ENCODE measurements at places on chromosomes 16 and 17. TPM values are rescaled to one million over a fixed set of nuclear protein-coding genes. Genes with fewer than 3 reads are reported as not detected.

Gene MARVELD3
- not detected for total RNA-seq

Gene SRCAP
- total RNA-seq = 58.4 TPM

Gene LYRM9
- total RNA-seq = 4.7 TPM

Gene SRL
- not detected for total RNA-seq

GRCh38 chr17:30378241-30378824 is 394 bp upstream of the CPD start:
- DNase-seq = no peak
- H3K4me1 ChIP-seq = peaks cover 32% of the 10 kb centered on the region
- no peaks in the 10 kb centered on the region for H3K36me3 ChIP-seq

DNA sequence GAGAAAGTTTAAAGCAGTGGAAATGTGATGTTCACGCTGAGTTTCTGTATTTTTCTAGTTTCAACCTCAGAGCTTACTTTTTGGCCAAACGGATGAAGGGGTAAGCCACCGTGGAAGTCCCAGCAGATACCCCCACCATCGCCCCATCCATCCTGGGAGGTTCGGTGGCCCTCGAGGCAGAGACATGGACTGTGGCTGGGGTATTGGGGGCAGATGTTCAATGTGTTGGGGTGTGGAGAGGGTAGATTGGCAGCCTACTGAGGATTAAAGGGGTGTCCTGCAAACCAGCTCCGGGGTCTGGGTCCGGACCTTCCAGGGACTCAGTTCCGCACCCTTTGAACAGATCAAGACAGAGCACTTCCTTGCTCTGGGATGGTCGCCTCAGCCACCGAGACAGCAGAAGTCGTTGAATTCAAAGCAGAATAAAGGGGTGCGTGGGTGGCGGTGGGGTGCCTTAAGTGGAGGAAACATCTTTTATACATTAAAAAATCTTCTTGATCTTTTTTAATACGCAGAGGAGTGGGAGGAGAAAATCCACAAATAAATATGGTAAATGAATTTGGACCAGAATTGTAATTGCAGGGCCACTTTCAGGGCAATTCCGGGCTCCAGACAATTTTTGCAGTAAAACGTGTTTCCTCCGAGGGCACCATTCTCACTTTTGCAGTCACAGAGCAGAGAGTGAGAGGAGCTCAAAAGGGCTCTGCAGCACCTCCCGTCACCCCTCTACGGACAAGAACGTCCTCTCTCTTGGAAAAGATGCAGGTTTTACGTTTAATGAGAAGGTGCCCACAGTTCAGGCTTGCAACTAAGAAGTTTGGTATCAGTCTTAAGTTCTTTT is 8.2 kb upstream of the CBX8 start:
- H3K27me3 ChIP-seq = peaks cover 24% of the 10 kb centered on the region
- H3K4me1 ChIP-seq = peaks cover 40% of the 10 kb centered on the region
- DNase-seq = no peak
- H3K36me3 ChIP-seq = no peaks in the 10 kb centered on the region

- no peak overlapping the region for H3K4me3 ChIP-seq
- no peak overlapping the region for H3K27ac ChIP-seq
- peaks cover 3% of the 10 kb centered on the region for H3K4me1 ChIP-seq
- DNase-seq = no peak
- H3K27me3 ChIP-seq = no peaks in the 10 kb centered on the region
- no peaks in the 10 kb centered on the region for H3K36me3 ChIP-seq
Observed at GRCh38 chr17:75049706-75050105, 2.7 kb downstream of the KCTD2 start.

DNA sequence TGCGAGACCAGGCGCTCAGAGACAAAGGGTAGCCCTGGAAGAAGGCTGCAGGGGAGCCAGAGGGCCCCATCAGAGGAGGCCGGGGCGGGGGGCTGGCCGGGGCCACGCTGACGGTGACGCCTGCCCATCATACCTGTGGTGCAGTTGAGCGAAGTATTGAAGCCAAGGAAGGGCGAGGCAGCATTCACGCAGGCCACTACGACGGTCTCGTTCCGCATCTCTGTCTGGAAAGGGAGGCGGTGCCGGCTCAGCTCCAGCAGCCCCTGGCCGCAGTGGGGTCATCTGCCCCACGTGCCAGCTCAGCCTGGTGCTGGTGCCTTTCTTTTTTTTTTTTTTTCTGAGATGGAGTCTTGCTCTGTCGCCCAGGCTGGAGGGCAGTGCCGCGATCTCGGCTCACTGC is 4.9 kb upstream of the MRPL28 start:
- no peak overlapping the region for H3K27ac ChIP-seq
- no peaks in the 10 kb centered on the region for H3K36me3 ChIP-seq
- H3K4me1 ChIP-seq = no peaks in the 10 kb centered on the region

DNA sequence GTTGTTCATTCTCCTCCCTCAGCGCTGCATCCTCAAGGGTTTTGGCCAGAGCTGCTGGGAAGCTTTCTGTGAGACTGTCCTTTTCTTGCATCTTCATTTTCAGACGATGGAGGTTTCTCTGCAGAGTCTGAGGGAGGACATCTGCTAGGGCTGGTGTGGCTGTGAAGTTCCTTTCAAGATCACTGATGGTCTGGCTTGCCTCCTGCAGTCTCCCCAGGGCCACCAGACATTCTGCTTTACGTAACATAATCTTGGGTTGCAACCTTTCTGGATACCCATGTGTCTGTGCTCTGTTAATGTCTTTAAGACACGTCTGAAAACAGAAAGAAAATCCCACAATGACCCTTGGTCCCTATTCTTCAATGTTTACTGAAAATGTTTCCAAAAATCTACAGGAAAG is 29.0 kb downstream of the SMYD4 start:
- H3K4me3 ChIP-seq = no peak overlapping the region
- DNase-seq = no peak
- no peaks in the 10 kb centered on the region for H3K4me1 ChIP-seq
- peaks cover 24% of the 10 kb centered on the region for H3K36me3 ChIP-seq

- no peaks in the 10 kb centered on the region for H3K4me1 ChIP-seq
- no peak overlapping the region for H3K4me3 ChIP-seq
- no peaks in the 10 kb centered on the region for H3K36me3 ChIP-seq
- no peak overlapping the region for H3K27ac ChIP-seq
- DNase-seq = no peak
Observed at GRCh38 chr16:67394155-67395104, 1.1 kb upstream of the TPPP3 start.
